ENCODE measurements at places on chromosomes 1 and 21.

DNA sequence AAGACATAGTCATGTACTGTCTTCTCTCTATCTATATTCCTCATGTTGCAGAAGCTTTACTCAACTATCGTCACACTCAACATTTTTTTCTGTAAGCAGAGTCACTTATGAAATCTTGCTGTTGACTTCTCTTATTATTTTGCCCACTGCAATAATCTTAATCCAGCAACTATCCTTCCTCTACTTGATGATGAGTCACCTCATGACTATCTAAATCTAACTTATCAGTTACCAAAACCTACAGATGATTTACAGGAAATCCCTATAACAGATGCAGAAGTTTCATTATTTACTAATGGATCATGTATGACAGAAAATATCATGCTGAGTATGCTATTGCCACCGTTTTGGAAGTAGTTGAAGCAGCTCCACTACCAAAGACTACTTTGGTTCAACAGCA, 378.9 kb downstream of the DUSP10 start:
- no peaks in the 10 kb centered on the region for H3K27me3 ChIP-seq
- no peaks in the 10 kb centered on the region for H3K36me3 ChIP-seq
- no peak overlapping the region for H3K4me3 ChIP-seq
- no peak overlapping the region for H3K27ac ChIP-seq

- H3K4me3 ChIP-seq: no peak overlapping the region
- no peaks in the 10 kb centered on the region for H3K4me1 ChIP-seq
- no peaks in the 10 kb centered on the region for H3K27me3 ChIP-seq
- H3K36me3 ChIP-seq: no peaks in the 10 kb centered on the region
- H3K27ac ChIP-seq: no peak overlapping the region
These were observed 209.8 kb upstream of the NFIA start for GRCh38 chr1:60872426-60873054.

GRCh38 chr1:156004843-156005584, 15.7 kb downstream of the SSR2 start:
- no peak overlapping the region for H3K27ac ChIP-seq
- H3K4me1 ChIP-seq: peaks cover 4% of the 10 kb centered on the region
- DNase-seq: no peak
- no peaks in the 10 kb centered on the region for H3K27me3 ChIP-seq

- no peak for DNase-seq
- no peaks in the 10 kb centered on the region for H3K27me3 ChIP-seq
- no peak overlapping the region for H3K4me3 ChIP-seq
- H3K27ac ChIP-seq: no peak overlapping the region
These were observed 177.8 kb downstream of the SIPA1L2 start for GRCh38 chr1:232452117-232452516.

- no peaks in the 10 kb centered on the region for H3K36me3 ChIP-seq
- H3K27me3 ChIP-seq: no peaks in the 10 kb centered on the region
- H3K27ac ChIP-seq: peak overlapping the region; percentile 83
- DNase-seq: no peak
- peaks cover 34% of the 10 kb centered on the region for H3K4me1 ChIP-seq
These were observed 45.2 kb upstream of the FMO2 start for GRCh38 chr1:171139890-171140289.

GRCh38 chr21:24205319-24205718, 1402.0 kb downstream of the MRPL39 start:
- no peak overlapping the region for H3K27ac ChIP-seq
- DNase-seq: no peak
- H3K4me1 ChIP-seq: no peaks in the 10 kb centered on the region

DNA sequence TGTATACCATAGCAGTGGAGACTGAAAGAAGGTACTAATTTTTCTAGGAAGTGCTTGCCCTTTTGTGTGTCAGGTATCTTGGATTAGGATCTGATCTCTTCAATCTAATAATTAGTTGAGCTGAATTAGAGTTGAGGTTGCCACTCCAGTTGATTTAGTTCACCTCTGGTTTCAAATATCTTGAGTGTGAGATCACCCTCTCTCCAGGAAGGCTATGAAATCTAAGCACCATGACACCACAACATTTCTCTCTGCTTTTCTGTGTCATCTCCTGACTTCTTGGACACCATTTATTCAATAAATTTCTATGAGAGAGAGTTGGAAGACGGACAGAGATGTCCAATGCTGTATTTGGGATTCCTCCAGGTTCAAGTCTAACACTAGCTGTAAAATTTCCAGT, 212.8 kb downstream of the DYRK1A start:
- no peaks in the 10 kb centered on the region for H3K36me3 ChIP-seq
- H3K27ac ChIP-seq: no peak overlapping the region
- H3K27me3 ChIP-seq: no peaks in the 10 kb centered on the region
- H3K4me3 ChIP-seq: no peak overlapping the region

- no peaks in the 10 kb centered on the region for H3K4me1 ChIP-seq
- H3K4me3 ChIP-seq: no peak overlapping the region
- H3K36me3 ChIP-seq: no peaks in the 10 kb centered on the region
- H3K27me3 ChIP-seq: no peaks in the 10 kb centered on the region
- H3K27ac ChIP-seq: no peak overlapping the region
These were observed 178.5 kb upstream of the DEPDC1 start for GRCh38 chr1:68675336-68675735.

All from tibial artery (tissue), 4 donors.